ENCODE measurements at places on chromosomes 1 and 21.

DNA sequence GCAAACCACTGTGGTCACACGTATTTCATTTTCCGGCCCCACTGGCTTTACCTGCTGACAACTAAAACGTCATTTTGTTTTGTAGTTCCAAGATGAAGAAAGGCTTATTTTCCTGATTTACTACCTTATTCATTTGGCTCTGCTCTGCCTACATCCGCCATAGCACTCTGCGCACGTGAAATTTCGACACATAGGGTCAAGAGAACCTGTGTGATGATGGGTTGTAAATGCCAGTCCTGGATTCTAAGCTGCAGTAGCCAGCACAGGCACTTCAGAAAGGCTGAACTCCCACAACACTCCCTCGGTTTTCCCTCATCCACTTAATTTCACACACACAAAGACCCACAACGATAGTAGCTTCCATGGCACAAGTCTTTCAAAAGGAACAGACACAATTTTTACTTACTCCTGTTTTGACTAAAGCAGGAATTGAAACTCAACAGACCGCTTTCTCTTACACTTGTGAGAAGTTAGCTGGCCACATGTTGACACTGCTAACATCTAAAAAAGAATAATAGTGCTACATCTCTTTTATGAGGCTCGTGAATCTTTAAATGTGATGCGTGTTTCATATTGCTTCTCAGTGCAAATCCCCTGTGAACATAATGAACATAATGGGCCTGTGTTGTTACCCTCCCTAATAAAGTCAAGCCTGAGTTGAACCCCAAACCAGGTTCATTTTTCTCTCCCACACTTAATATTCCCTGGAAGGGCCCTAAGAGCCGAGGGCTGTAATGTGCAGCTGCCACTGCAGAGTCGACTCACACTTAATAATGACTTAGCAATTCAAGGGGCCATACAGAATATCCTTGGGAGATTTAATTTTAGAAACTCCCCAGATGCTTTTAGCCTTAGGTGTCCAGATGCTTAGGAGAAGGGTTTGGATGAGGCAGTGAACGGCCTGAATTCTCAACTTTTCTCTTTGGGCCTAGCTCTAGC lies 1.5 kb upstream of the RUNX1 start:
- peaks cover 68% of the 10 kb centered on the region for H3K4me1 ChIP-seq
- H3K4me3 ChIP-seq = no peak overlapping the region
- no peak for DNase-seq
- H3K27ac ChIP-seq = peak overlapping the region; percentile 50

DNA sequence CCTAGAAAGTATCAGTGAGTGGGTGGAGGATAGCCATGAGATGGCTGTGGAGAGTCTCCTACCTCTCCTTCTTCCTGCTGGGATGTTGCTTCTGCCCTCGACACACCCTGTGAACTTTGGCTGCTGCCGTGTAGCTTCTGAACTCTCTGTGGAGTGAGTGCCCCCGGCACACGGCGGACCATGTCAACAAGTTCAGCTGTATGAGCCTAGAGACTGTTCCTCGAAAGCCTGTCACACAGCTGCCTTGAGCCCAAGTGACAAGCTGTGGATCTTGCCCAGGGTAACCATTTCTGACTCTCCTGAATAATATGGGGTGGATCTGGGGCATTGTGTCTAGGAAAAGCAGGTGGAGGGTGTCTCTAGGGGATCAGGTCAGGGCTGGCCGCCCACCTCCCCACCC lies 143.2 kb downstream of the NOS1AP start:
- DNase-seq = no peak
- no peak overlapping the region for H3K4me3 ChIP-seq
- no peaks in the 10 kb centered on the region for H3K36me3 ChIP-seq
- H3K27me3 ChIP-seq = peaks cover 12% of the 10 kb centered on the region

GRCh38 chr1:15966081-15966955 lies 9.6 kb downstream of the ZBTB17 start:
- H3K4me3 ChIP-seq = peak overlapping the region; percentile 77
- peaks cover 82% of the 10 kb centered on the region for H3K4me1 ChIP-seq
- H3K27me3 ChIP-seq = no peaks in the 10 kb centered on the region

GRCh38 chr1:56575865-56576264 lies 3.5 kb downstream of the PLPP3 start:
- no peaks in the 10 kb centered on the region for H3K36me3 ChIP-seq
- H3K4me1 ChIP-seq = no peaks in the 10 kb centered on the region
- DNase-seq = no peak
- H3K27me3 ChIP-seq = peaks cover 43% of the 10 kb centered on the region
- H3K27ac ChIP-seq = no peak overlapping the region
- no peak overlapping the region for H3K4me3 ChIP-seq

GRCh38 chr1:45205910-45206721 lies at the start of gene ZSWIM5:
Gene ZSWIM5 (minus strand): TSS chr1:45206605. CDS start chr1:45206350, 255 bp downstream.
- H3K4me1 ChIP-seq = peaks cover 28% of the 10 kb centered on the region
- peak; percentile 71 for DNase-seq
- peaks cover 36% of the 10 kb centered on the region for H3K27me3 ChIP-seq
- H3K36me3 ChIP-seq = no peaks in the 10 kb centered on the region

DNA sequence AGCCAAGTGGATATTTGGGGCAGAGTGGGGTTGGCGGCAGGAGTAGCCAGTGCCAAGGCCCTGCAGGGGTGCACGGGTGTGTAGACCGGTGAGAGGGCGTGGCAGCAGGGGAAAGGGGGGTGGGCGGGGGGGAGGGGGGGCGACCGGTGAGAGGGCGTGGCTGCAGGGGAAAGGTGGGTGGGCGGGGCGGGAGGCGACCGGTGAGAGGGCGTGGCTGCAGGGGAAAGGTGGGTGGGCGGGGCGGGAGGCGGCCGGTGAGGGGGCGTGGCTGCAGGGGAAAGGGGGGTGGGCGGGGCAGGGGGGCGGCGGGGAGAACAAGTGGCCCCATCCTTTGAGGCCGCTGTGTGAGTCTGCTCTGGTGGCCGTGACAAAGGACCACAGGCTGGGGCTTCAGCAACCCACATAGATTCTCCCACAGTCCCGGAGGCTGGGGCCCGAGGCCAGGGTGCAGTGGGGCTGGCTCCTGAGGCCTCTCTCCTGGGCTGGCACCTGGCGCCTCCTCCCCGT lies 25.8 kb downstream of the RRP1 start:
- no peaks in the 10 kb centered on the region for H3K27me3 ChIP-seq
- H3K4me1 ChIP-seq = peaks cover 6% of the 10 kb centered on the region
- no peak for DNase-seq
- H3K36me3 ChIP-seq = peaks cover 2% of the 10 kb centered on the region
- H3K4me3 ChIP-seq = no peak overlapping the region
- no peak overlapping the region for H3K27ac ChIP-seq

GRCh38 chr1:202742496-202742895 lies 32.2 kb upstream of the SYT2 start:
- H3K4me3 ChIP-seq = no peak overlapping the region
- H3K36me3 ChIP-seq = peaks cover 39% of the 10 kb centered on the region
- no peaks in the 10 kb centered on the region for H3K4me1 ChIP-seq
- no peak for DNase-seq

- H3K27ac ChIP-seq = peak overlapping the region; percentile 76
- peaks cover 11% of the 10 kb centered on the region for H3K36me3 ChIP-seq
- DNase-seq = peak; percentile 86
- no peaks in the 10 kb centered on the region for H3K27me3 ChIP-seq
These were observed 36.4 kb upstream of the JAK1 start for GRCh38 chr1:65002508-65003315.

- no peak for DNase-seq
- H3K27ac ChIP-seq = no peak overlapping the region
- H3K27me3 ChIP-seq = peaks cover 5% of the 10 kb centered on the region
- no peaks in the 10 kb centered on the region for H3K36me3 ChIP-seq
These were observed 14.1 kb downstream of the EPHA2 start for GRCh38 chr1:16141573-16142336.

DNA sequence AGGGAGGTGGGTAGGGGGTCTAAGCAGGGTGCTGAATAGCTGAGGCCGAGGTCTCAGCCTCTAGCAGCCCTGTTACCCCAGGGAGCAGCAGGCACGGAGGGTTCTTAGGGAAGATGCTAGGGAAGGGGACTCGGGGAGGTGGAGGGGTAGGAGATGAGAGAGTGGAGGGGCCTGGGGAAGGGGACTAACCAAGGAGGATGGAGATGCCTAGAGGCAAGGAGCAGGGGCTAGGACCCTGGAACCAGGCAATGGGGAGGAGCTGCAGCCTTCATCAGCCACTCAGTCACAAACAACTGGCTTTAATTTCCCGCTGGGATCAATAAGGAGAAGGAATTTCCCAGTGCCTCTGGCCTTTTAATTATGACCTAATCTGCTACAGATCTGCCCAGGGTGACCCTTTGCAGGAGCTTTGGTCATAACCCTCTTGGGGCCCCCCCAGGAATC lies 2.9 kb upstream of the CRABP2 start:
- DNase-seq = no peak
- H3K27ac ChIP-seq = no peak overlapping the region
- peaks cover 20% of the 10 kb centered on the region for H3K27me3 ChIP-seq
- peaks cover 25% of the 10 kb centered on the region for H3K4me1 ChIP-seq

- H3K27me3 ChIP-seq = peaks cover 23% of the 10 kb centered on the region
- no peak overlapping the region for H3K27ac ChIP-seq
- H3K4me1 ChIP-seq = no peaks in the 10 kb centered on the region
- no peak for DNase-seq
- H3K36me3 ChIP-seq = no peaks in the 10 kb centered on the region
- no peak overlapping the region for H3K4me3 ChIP-seq
These were observed 98.8 kb downstream of the NOS1AP start for GRCh38 chr1:162168261-162168660.

- H3K4me1 ChIP-seq = peaks cover 4% of the 10 kb centered on the region
- H3K36me3 ChIP-seq = peaks cover 32% of the 10 kb centered on the region
- H3K27ac ChIP-seq = no peak overlapping the region
- H3K27me3 ChIP-seq = no peaks in the 10 kb centered on the region
These were observed 11.9 kb downstream of the FGGY start for GRCh38 chr1:59308839-59309238.

GRCh38 chr1:206801467-206801866 lies 29.2 kb upstream of the IL10 start:
- H3K36me3 ChIP-seq = no peaks in the 10 kb centered on the region
- no peak for DNase-seq
- H3K27me3 ChIP-seq = no peaks in the 10 kb centered on the region
- peaks cover 64% of the 10 kb centered on the region for H3K4me1 ChIP-seq

GRCh38 chr1:3895279-3895950 lies 4.7 kb downstream of the C1orf174 start:
- H3K27ac ChIP-seq = no peak overlapping the region
- peaks cover 40% of the 10 kb centered on the region for H3K36me3 ChIP-seq
- H3K4me3 ChIP-seq = no peak overlapping the region
- no peaks in the 10 kb centered on the region for H3K27me3 ChIP-seq

- peaks cover 11% of the 10 kb centered on the region for H3K36me3 ChIP-seq
- no peak for DNase-seq
- H3K4me3 ChIP-seq = peak overlapping the region; percentile 56
- no peaks in the 10 kb centered on the region for H3K27me3 ChIP-seq
These were observed 225.3 kb upstream of the B3GALT2 start for GRCh38 chr1:193411714-193412113.

DNA sequence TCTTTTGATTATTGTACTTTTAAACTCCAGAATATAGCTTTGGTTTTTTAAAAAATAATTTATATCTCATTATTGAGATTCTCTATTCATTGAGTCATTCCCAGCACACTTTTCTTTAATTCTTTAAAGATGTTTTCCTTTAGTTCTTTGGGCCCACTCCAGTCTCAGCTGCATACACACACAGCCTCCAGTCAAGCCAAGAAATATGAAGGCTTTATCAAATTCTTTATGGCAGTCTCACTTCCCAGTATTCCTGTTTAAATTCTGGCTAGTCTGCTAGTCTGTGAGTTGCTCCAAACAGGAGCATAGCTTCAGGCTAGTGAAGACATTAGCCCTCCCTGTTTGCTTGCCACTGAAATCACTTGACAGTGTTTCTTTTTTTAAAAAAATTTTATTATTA lies 61.2 kb downstream of the CRP start:
- peaks cover 3% of the 10 kb centered on the region for H3K27me3 ChIP-seq
- H3K4me1 ChIP-seq = no peaks in the 10 kb centered on the region
- DNase-seq = no peak
- no peak overlapping the region for H3K4me3 ChIP-seq
- H3K36me3 ChIP-seq = no peaks in the 10 kb centered on the region

DNA sequence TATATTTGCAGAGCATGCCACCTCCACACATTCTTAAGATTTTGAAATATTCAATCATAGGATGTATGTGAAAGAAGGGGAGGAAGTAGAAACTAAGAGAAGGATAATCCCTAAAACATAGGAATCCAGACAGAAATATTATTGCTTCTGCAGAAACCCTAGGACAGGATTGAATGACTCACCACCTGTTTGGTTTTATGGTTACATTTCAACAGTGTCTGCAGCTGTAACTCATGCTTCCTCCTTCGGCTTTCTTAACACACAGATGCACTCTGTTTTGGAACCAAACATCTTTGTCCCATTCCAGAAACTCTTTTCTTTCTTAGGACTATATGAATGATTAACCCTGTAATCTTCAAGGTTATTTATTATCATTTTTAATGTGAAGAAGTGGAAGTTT lies 20.7 kb downstream of the RGS7 start:
- H3K4me1 ChIP-seq = no peaks in the 10 kb centered on the region
- no peak overlapping the region for H3K27ac ChIP-seq
- no peaks in the 10 kb centered on the region for H3K36me3 ChIP-seq
- no peak overlapping the region for H3K4me3 ChIP-seq

- no peak overlapping the region for H3K27ac ChIP-seq
- DNase-seq = no peak
- no peaks in the 10 kb centered on the region for H3K4me1 ChIP-seq
- H3K27me3 ChIP-seq = no peaks in the 10 kb centered on the region
These were observed 64.6 kb upstream of the GPR153 start for GRCh38 chr1:6325482-6325881.

DNA sequence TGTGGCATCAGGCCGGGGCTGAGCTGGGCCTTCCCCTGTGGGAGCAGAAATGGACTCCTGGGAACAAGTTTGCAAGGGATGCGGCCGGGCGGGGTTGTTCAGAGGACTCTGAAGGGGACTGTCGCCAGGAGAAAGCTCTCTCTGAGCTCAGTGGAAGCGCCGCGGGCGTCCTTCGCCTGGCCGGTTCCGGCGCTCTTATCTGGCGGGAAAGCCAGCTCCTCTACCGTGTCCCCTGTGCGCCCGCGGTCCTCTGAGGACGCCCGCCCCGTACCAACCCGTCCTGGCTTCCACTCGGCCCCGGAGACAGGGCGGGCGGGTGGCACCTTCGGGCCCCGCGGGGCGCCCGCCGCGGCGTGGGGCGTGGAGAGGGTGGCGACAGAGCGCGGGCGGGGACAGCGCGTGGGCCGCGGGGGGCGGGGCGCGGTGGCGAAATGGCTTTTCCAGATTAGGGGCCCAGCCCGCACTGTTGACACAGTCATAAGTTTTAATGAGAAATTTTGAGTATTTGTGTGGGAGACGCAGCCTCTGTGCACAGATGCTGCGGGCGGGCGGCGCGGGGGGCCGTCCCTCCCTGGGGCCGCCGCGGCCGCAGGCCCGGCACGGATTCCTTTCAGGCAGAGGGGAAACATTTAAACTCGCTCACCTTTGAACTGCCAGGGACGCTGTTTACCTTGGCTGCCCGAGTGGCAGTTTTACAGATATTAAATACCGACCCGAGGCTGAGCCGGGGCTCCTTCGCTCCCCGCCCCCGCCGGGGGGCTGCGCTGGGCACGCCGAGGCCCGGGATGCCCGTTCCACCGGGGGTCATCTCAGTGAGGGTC lies 70.2 kb downstream of the FOXD2 start:
- H3K36me3 ChIP-seq = no peaks in the 10 kb centered on the region
- peaks cover 85% of the 10 kb centered on the region for H3K27me3 ChIP-seq
- no peak overlapping the region for H3K27ac ChIP-seq
